Diencephalon (tissue), 1 donor: ENCODE measurements at places on chromosomes 1 and 21. TPM values are rescaled to one million over a fixed set of nuclear protein-coding genes. Genes with fewer than 3 reads are reported as not detected.

The GALE gene
- total RNA-seq = 19.1 TPM

The AADACL3 gene
- not detected for total RNA-seq

The PDXK gene
- total RNA-seq = 51.9 TPM

The BTBD8 gene
- 93.0 TPM for total RNA-seq

The CYP4A11 gene
- total RNA-seq = 0.23 TPM

The GSTM1 gene
- total RNA-seq = 15.0 TPM

The PLA2G4A gene
- 2.5 TPM for total RNA-seq

The TRIM17 gene
- total RNA-seq = 4.4 TPM

The S100A3 gene
- total RNA-seq = not detected

The CSF3R gene
- 4.6 TPM for total RNA-seq

The GABRD gene
- total RNA-seq = 1.2 TPM

The PDIK1L gene
- 59.1 TPM for total RNA-seq

The CEPT1 gene
- total RNA-seq = 56.5 TPM

The TNFRSF1B gene
- total RNA-seq = 3.9 TPM

The ADAMTS4 gene
- total RNA-seq = 1.2 TPM

The AMY1C gene
- not detected for total RNA-seq

The SLC35F3 gene
- total RNA-seq = 7.8 TPM

The NENF gene
- total RNA-seq = 22.1 TPM

The SPATA21 gene
- not detected for total RNA-seq

The ACTN2 gene
- total RNA-seq = 9.7 TPM

The PDC gene
- not detected for total RNA-seq

The KRTAP11-1 gene
- not detected for total RNA-seq

The CD1B gene
- not detected for total RNA-seq

The TNFRSF8 gene
- total RNA-seq = not detected

The KIF1B gene
- 280 TPM for total RNA-seq

The NEK2 gene
- total RNA-seq = 4.8 TPM

The COL11A1 gene
- total RNA-seq = 36.7 TPM

The ERG gene
- total RNA-seq = 2.5 TPM

The ECM1 gene
- 1.6 TPM for total RNA-seq

The FCRL6 gene
- total RNA-seq = not detected

The ERO1B gene
- 15.0 TPM for total RNA-seq

The LDLRAD2 gene
- total RNA-seq = 0.23 TPM

The PERM1 gene
- total RNA-seq = not detected

The C1QB gene
- total RNA-seq = 11.3 TPM

The CFAP126 gene
- total RNA-seq = 6.5 TPM

The CASZ1 gene
- total RNA-seq = 2.3 TPM

The NTRK1 gene
- 6.2 TPM for total RNA-seq

The NCAM2 gene
- total RNA-seq = 162 TPM

The CD2 gene
- not detected for total RNA-seq

The GNG12 gene
- 63.9 TPM for total RNA-seq

The ATF3 gene
- total RNA-seq = 0.92 TPM

The B3GALT2 gene
- 87.0 TPM for total RNA-seq

The CELA2B gene
- not detected for total RNA-seq

The FMO3 gene
- total RNA-seq = 1.2 TPM

The AMPD1 gene
- not detected for total RNA-seq

The OR2T12 gene
- not detected for total RNA-seq

The CRP gene
- total RNA-seq = not detected

The RPTN gene
- not detected for total RNA-seq

The CYP4Z1 gene
- 0.92 TPM for total RNA-seq

The FMO4 gene
- 0.46 TPM for total RNA-seq

The CRABP2 gene
- 8.8 TPM for total RNA-seq

The ANGPTL1 gene
- 1.8 TPM for total RNA-seq

The KRTAP10-3 gene
- total RNA-seq = not detected

The ARHGEF16 gene
- 2.5 TPM for total RNA-seq

The MTF2 gene
- total RNA-seq = 69.7 TPM

The ARHGAP30 gene
- 1.6 TPM for total RNA-seq
